ENCODE measurements at places on chromosomes 6 and 20. TPM values are rescaled to one million over a fixed set of nuclear protein-coding genes. Genes with fewer than 3 reads are reported as not detected.

DNA sequence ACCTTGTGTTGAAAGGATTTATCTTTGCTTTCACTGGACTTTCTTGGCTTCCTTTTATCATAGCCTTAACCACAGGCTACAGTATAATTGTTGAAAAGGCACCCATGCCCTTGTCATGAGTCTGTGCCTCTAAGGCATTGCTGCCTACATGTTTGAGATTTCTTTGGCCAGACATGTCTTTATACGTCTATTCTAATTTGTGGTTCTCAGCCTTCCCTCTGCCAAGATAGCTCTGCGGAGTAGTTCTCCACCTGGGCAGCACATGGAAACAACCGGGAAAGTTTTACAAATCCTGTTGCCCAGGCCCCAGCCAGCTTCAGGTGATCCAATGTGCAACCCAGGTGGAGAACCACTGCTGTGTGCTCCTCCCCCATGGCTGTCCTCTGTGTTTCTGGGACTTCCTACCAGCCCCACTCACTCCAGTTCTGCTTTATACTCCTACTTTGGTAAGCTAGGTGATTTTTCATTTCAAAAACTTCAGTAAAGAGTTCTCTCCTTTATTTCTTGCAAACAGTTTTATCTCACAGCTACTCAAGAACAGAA lies 159.6 kb upstream of the MYLIP start:
- no peak for DNase-seq

GRCh38 chr6:169958510-169958909 lies 207.1 kb downstream of the ERMARD start:
- no peak for DNase-seq

DNA sequence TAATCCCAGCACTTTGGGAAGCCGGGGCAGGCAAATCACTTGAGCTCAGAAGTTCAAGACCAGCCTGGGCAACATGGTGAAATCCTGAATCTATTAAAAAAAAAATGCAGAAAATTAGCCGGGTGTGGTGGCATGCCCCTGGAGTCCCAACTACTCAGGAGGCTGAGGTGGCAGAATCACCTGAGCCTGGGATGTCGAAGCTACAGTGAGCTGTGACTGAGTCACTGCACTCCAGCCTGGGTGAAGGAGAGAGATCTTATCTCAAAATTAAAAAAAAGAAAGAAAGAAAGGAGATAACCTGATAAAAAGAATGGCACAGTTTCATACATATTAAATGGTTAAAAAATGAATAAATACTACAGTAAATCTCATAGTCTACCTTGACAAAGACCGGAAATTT lies 123.6 kb upstream of the TNFAIP3 start:
- no peak for DNase-seq

DNA sequence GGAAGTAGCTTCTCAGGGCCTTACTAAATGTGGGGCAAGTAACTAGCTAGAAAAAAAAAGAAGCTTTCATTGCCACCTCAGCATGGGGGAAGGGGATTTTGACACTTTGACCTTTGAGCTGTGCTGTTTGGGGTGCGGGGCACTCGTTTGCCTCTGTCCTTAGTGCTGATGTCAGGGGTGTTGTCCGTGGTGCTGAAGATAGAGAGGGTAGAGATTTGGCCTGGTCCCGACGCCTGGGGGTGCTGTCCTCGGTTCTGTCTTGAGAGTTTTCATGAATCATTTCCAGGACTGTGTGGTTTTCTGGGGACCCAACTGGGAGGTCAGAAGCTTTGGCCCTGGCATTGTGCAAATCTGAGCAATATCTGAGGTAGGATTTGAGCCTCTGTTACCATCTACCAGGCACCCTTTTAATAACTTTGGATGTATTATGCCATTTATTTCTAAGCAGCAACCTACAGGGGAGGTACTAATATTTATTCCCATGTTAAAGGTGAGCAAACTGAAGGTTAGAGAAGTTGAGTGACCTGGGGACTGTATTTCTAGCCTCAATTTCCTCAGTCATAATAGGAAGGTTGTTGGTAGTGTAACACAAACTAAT lies 78.0 kb downstream of the DLGAP4 start:
- DNase-seq, result peak; percentile 31

GRCh38 chr6:37862430-37862829 lies 42.9 kb downstream of the ZFAND3 start:
- DNase-seq, result no peak

DNA sequence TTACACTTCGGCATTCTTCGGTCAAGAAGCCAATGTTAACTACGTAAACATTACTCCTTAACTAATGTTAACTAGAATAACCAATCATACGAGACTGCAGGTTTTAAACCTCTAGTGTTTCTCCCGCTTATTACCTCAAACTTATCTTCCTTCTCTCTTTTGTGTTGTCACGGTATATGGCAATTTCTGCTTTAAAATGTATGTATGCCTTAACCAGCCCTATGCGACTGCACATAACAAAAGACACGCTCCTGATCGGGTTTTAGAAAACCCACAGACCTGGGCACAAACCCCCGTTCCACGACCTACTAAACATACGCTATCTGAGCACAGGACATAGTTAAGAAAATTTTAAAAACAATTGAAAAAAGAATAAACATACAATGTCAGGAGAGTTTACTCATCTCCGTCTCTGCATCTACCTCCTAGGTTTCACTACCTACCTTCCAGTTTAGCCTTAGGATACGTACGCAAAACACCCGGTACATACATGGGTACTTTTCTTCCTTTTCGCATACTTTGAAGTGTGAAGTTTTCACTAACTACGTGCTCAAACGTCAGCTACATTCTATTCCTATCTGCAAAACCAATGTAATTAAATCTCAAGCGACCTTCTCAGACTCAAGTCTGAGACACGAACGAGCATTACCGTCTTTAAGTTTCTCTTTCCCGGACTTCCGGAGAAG lies 1.1 kb downstream of the CD164 start:
- no peak for DNase-seq

- DNase-seq, result no peak
Measured at GRCh38 chr6:117971637-117972036, 64.6 kb downstream of the SLC35F1 start.

GRCh38 chr20:25148982-25149846 lies 46.3 kb upstream of the ENTPD6 start:
- DNase-seq, result no peak

DNA sequence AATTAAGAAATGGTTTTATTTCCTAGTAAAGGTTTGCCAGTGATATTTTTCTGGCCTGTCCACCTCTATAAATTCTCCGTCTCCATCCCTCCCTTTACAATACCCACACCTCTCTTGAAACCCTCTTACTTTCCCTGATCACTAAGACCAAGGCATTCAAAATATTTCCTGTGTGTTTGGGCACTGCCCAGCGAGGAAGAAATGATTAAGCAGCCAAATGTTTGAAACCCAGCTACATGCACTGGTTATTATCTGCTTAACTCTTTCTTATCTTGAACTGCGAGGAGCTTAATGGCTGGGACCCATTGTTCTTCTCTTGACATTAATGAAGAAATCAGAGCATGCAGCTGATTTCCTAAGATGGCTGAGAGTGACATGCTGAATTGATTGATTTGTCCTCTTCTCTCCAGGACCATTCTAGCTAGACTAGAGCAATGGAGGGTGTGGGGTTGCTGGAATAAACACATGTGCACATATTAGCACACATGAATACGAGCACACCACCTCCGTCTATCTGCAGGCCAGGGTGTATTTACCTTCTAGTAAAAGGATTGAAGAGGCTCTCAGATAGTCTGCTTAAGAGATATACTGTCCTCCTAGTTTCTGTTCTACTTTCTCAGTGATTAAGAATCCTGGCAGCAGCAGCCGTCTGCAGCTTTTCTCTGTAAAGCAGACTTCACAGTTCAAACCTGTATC lies 46.1 kb upstream of the PRDM1 start:
- DNase-seq, result no peak

- no peak for DNase-seq
Measured at GRCh38 chr6:108916026-108916686, 67.9 kb downstream of the ARMC2 start.

DNA sequence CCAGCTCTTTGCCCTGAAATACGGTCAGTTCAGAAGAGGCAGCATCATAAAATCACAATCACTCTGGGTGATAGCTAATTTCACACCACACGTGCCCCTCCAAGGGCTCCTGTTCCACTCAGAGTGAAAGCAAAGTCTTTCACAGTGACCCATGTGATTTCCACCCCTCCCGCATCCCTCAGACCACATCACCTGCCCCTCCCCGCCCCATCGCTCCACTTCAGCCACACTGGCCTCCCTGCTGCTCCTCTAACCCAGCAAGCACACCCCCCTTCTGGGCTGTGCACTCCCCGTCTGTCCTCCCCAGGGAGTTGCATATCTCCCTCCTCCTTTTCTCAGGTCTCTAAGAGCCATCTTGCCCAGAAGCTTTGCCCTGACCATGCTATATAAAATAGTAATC lies 74.5 kb downstream of the PSMG4 start:
- DNase-seq, result no peak

DNA sequence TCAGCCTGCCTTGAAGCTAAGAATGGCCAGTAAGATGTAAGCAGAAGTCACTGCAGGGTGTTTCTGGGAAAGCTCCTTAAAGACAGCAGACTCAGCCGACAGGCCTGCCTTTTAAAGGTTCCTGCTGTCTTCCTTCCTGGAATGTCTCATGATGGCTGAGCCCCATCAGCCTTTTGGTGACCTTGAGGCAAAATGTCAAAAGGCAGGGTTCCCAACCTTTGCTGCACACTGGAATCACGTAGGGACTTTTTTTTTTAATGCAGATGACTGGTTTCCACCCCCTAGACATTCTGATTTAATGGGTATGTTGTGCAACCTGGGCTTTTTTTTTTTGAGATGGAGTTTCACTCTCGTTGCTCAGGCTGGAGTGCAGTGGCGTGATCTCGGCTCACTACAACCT lies 11.6 kb downstream of the MDGA1 start:
- DNase-seq, result no peak

DNA sequence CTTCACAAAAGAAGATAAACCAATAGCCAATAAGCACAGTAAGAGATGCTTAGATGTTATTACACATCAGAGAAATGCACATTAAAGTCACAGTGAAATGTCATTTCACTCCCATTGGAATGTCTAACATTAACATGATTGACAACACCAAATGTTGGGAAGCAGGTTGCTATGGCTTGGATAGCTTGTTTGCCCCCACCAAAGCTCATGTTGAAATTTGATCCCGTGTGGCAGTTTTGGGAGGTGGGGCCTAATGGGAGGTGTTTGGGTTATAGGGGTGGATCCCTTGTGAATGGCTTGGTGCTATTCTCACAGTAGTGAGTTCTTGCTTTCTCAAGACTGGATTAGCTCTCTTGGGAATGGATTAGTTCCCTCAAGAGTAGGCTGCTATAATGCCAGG lies 44.8 kb downstream of the MRAP2 start:
- DNase-seq, result no peak

GRCh38 chr20:41335591-41335990 lies 5.0 kb upstream of the LPIN3 start:
- DNase-seq, result no peak

- DNase-seq, result no peak
Measured at GRCh38 chr20:328027-328974, 2.9 kb downstream of the SOX12 start.

DNA sequence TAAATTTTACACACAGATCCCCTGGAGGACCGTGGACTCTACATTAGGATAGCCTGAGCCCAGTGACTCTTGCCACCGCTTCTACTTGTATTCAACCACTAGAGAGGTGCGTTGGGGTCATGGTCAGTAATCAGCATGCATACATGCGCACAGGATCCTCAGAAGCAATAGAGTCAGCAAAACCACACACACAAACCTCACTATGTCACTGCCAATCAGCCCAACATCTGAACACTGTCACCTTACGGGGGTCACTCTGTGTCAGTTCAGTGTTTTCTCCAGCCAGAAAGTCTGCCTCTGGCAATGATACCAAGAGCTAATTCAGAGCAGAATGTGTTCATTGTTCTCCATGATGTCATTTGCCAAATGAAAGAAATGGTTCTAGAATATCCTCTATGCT lies 225.3 kb downstream of the KHDC1L start:
- no peak for DNase-seq

GRCh38 chr6:99151634-99152346 lies 197.7 kb downstream of the FAXC start:
- DNase-seq, result peak; percentile 43

GRCh38 chr20:13221673-13222318 lies 722 bp downstream of the ISM1 start:
- DNase-seq, result peak; percentile 78

DNA sequence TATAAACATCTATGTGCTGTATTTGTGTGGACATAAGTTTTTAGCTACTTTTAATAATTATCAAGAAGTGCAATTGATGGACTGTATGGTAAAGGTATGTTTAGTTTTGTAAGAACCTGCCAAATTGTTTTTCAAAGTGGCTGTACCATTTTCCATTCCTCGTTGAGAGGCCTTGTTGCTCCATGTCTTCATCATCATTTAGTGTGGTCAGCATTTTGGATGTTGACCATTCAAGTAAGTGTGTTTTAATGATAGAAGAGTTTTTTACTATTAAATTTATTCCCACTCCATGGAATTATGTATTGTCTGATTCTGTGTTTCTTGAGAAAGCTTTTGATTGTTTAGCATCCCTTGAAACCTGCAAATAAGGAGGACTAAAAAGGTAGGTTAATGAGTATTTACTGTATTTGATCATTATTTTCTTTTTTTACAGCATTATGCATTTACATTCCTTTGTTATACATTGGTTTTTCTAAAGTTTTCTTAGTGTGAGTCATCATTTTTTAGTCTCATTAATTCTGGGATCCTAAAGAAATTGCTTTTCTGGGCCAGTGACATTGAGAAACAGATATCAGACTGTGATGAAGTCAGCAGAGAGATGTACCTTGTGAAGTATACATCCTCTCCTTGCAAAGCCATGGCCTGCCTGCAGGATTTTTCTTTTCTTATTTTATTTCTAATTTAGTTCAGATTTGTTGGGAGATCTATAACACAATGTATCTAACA lies 312.8 kb upstream of the PTCHD4 start:
- DNase-seq, result no peak

DNA sequence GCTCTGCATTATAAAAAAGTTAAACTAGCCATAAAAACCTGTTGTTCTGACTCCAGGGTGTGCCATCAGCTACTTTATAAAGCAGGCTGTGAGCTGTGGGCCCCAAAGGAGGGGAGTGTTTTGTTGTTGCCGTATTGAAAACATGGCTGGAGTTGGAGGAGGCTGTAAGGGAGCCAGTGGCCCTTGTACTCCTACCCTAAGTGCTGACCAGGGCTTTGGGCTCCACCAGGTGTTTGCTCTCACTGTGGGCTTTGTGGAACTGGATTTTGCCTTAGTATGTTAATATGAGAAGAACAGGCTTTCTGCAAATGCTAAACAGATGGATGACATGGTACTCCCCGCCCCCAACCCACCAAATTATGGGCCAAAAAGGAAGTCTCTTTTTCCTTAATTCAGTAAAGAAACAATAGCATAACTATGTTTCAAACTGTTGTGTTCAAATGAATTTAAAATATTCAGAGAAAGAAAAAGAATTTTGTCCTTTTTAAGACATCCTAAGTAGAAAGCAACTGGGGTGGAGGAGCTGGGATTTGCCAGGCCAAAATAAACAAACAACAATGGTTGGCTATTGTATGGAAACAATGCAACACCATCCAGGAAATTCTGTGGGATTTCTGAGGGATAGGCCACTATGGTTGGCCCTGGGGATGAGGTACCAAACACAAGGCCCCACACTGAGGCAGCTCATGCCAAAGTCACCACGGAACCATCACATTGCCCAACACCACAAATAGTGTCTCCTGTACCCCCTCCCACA lies 63.3 kb downstream of the PLCG1 start:
- no peak for DNase-seq

SLC16A10 gene
- 13.4 TPM for total RNA-seq

TINAG gene
- not detected for total RNA-seq

SPATA25 gene
- 0.90 TPM for total RNA-seq

PPP1R11 gene
- total RNA-seq, result 39.8 TPM

SRSF12 gene
- total RNA-seq, result 0.78 TPM
